ENCODE measurements at places on chromosomes 1 and 21.

GRCh38 chr1:94940738-94941137 is 13.8 kb upstream of the CNN3 start:
- no peak for DNase-seq

GRCh38 chr1:51664421-51665240 is 47.7 kb downstream of the OSBPL9 start:
- no peak for DNase-seq

DNA sequence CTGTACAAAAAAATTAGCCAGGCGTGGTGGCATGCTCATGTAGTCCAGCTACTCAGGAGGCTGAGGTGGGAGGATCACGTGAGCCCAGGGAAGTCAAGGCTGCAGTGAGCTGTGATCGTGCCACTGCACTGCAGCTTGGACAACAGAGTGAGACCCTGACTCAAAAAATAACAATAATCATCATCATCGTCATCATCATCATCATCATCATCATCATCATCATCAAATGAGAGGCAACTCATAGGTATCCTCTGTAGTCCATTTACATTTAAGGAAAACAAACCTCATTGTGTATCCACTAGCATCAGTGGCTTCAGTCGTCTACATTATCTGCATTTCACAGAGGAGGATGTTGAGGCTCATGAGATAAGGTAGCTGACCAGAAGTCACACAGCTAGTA is 68.8 kb upstream of the SELENON start:
- DNase-seq = no peak

DNA sequence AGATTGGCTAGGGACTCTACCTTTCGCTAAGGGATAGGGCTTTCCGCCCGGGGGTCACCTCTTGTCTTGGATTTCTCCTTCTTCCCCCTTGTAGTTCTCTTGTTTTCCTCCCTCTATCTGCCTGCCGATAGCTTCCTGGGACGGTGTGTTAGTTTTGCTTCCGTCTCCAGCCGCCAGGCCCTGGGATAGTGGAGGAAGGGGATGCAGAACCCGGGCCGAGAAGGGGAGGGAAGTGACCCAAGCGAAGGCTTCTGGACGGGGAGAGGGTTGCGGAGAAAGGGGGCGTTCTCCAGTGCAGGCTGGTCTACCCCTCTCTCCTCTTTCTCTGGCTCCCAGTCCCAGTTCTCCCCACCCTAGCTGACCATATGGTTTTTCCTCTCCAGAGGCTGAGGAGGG is 871 bp downstream of the TUFT1 start:
- DNase-seq = no peak

DNA sequence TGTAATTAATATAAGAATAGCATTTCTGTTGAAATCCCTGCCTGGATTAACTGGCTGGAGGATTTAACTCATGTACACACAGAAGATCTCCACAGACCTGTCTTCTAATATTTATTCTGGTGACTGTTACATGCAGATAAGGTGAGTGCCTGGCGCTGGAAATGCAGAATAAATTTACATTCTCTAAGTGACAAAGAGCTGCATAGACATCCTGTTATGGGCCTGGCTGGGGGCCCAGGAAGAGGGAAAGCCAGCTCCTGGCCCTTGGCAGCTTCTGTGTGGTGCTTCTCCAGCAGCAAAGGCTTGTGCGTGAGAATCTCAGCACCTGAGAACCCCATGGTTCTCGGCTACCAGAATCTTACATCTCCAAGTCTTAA is 446.6 kb downstream of the PTPRU start:
- DNase-seq = no peak

- no peak for DNase-seq
These were observed 238.4 kb downstream of the PLA2G4A start for GRCh38 chr1:187067160-187067559.

DNA sequence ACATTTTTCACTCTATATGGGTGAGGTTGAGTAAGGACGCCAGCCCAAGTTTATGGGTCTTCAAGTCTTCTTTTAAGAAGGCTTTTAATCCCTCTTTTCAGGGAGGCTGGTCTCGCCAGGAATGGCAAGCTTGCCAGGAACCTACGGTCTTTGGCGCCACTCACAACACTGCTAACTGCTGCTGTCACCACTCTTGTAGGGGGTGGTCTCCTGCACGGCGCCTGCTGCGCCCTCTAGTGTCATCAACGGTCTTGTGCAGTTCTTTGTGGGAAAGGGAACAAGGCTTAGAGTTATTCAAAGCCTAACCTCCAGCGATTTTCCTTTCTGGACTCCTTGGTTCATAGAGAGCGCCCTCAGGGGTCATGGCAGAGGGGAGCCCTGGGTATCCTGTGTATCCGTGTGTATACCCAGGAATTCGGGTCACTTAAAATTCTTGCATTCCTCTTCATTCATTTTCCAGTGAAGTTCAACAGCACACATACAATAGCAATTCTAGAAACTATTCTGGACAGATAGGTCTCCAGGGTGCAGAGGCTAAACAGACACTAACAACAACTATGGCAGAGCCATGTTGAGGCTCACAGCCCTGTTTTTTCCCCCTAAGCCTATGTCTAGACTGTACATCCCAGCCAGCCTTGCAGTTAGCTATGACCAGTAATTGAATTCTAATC is 392.8 kb upstream of the CAMK1G start:
- DNase-seq = peak; percentile 91

DNA sequence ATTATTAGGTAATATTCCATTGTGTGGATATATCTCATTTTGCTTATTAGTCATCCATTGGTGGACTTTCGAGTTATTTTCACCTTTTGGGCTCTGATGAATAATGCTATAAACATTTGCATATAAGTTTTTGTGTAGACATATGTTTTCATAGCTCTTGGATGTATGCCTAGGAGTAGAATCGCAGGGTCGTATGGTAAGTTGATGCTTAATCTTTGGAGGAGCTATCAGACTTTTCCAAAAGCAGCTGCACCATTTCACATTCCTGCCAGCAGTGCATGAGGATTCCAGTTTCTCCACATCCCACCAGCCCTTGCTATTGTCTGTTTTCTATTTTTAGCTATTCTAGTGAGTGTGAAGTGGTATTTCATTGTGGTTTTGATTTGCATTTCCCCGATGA is 120.3 kb upstream of the TMEM51 start:
- no peak for DNase-seq

DNA sequence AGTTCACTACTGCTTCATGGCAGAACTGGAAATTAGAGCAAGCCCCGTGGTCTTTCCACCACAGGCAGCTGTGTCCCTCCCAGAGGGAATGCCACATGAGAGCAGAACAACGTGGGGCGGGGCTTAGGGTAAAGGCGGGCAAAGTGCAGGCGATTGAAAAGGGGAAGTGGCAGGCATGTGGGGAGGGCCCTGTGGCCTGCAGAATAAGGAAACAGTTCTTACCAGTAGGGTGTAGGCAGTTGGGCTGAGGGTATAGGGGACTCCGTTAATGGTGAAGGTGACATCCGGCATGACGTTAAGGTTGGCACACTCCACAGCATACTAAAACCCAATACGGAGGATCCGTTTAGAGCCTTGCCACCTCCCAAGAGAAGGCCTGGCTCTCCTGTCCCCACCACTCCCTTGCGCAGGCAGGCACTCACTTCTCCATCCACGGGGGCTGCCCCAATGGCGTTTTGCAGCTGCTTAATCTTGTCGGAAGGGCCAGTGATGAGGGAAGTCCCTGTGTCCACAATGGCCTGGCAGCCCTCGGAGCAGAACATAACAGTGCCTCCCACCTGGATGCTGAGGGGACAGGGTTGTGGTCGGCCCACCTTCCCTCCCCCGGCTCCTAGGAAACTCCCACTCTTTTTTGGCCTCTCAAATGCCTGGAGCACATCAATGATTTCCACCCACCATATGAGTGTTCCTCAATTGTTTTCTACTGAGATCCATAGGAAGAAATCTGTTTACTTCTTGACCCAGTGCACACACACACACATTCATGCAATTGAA is 9.1 kb upstream of the RAB7B start:
- no peak for DNase-seq

DNA sequence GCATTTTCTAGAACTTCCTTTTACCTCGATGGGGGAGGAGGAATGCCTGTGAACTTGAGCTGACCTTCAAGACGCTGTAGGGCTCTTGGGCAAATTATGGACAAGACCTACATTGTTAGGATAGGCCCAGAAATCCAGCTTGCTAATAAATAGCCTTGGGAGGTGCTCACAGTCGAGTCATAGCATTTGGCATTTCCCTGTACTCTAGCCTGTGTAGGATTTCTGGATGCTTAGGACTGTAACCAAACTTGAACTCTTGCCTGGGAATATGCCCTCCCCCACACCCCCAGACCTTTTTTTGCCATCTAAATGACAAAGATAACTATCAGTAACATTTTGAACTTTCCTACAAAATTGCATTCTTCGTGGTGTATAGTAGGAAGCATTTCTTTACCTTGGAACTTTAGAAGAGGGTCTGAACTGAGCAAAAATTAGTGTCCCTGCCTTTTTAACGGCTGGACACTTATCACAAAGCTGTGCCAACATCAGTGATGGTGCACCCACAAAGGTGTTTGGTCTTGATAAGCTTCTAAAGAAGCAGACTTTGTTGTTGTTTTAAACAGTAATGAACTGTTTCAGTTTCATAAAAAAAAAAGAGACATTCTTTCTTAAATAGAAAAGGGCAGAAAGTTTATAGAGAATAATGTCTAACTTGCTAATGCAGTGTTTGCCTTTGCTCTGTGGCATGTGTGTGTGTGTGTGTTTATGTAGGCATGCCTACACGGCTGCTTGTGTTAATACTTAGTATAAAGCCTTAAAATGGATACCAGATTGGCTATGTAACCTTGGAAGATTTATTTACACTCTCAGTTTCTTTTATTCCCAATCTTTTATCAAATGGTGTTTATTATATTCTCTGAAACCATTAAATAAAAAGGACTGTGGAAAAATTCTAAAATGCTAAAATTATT is 88.2 kb downstream of the NFIA start:
- DNase-seq = no peak

- no peak for DNase-seq
These were observed 11.4 kb upstream of the TENT5C start for GRCh38 chr1:117594261-117594990.

DNA sequence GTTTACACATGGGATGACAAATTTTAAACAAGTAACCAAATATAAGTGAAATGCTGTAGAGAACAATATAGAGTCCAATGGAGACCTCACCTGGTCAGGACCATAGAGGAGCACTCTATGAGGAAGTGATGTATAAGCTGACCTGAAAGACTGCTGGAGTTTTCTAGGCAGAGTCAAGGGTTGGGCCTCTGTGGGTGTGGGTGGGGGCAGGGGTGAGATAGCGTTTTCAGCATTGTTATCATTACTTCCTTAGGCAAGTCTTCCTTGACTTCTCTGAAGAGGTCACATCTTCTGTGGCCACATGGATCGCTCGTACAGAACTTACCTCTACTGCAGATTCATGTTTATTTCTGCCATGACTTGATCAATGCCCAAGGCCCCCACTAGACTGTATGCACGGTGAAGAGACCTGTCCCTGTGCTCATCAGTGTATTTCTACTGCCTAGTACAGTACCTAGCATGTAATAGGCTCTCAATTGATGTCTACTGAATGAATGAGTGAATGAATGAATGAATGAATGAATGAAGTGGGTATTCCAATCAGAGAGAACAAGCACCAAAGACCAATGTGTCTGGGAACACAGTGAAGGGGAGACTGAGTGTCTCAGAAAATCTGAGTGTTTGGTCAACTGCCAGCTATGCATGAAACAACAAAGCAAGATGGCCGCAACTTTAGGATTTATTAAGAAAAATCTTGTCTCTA is 116.5 kb downstream of the RNF220 start:
- no peak for DNase-seq

- no peak for DNase-seq
These were observed 171.5 kb downstream of the AJAP1 start for GRCh38 chr1:4825800-4826450.

DNA sequence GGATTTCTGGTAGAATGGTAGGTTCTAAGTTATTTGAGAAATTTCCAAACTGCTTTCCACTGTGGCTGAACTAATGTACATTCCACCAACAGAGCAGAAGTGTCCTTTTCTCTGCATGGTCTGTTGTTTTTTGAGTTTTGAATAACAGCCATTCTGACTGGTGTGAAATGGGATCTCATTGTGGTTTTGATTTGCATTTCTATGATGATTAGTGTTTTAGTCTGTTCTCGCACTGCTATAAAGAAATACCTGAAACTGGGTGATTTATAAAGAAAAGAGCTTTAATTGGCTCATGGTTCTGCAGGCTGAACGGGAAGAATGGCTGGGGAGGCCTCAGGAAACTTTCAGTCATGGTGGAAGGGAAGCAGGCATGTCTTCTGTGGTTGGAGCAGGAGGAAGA is 80.3 kb downstream of the SDCCAG8 start:
- DNase-seq = no peak

DNA sequence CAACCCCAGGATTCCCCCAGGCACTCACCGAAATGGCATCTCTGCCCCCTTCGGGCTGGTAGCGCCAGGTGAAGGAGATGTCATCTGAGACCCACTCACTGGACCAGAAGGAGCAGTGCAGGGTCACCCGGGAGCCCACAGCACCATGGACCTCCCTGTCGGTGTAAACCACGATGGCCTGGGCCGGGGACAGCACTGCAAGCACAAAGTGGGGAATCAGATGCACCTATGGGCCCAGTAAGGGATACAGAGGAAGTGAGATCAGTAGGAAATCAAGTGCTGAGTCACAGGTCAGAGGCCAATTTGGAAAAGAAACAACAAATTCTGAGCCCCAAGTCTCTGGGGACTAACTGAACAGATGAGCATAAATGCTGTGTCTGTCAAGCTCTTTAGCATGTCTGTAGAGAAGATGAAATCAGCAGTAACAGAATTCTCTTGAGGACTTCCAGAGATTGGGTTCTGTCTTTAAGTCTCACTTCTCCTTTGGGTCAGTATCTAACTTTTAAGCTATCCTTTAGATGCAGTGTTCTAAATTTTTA is 2.5 kb downstream of the MPZ start:
- no peak for DNase-seq

GRCh38 chr1:29626066-29626465 is 389.7 kb downstream of the PTPRU start:
- no peak for DNase-seq

GRCh38 chr1:21524686-21525339 is 15.6 kb downstream of the ALPL start:
- DNase-seq = no peak

DNA sequence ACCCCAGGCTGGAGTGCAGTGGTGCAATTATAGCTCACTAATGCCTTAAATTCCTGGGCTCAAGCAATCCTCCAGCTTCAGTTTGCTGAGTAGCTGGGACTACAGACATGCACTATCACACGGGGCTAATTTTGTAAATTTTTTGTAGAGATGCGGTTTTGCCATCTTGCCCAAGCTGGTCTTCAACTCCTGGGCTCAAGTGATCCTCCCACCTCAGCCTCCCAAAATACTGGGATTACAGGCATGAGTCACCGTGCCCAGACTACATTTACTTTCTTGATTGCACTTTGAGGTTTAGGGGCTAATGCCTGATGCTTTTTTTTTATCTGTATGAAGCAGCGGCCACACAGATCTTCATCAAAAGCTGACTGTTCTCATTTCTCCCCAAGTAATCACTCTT is 124.6 kb downstream of the KIF26B start:
- no peak for DNase-seq

GRCh38 chr1:223225481-223225880 is 82.4 kb upstream of the TLR5 start:
- no peak for DNase-seq

GRCh38 chr1:89573410-89573809 is 48.8 kb downstream of the LRRC8B start:
- DNase-seq = no peak
